ENCODE measurements at places on chromosomes 7 and 10.

- ATAC-seq, result peak; percentile 56
Observed at GRCh38 chr7:27972276-27972675, 208.3 kb downstream of the JAZF1 start.

GRCh38 chr10:114257498-114257897 is 18.4 kb downstream of the VWA2 start:
- no peak for ATAC-seq

DNA sequence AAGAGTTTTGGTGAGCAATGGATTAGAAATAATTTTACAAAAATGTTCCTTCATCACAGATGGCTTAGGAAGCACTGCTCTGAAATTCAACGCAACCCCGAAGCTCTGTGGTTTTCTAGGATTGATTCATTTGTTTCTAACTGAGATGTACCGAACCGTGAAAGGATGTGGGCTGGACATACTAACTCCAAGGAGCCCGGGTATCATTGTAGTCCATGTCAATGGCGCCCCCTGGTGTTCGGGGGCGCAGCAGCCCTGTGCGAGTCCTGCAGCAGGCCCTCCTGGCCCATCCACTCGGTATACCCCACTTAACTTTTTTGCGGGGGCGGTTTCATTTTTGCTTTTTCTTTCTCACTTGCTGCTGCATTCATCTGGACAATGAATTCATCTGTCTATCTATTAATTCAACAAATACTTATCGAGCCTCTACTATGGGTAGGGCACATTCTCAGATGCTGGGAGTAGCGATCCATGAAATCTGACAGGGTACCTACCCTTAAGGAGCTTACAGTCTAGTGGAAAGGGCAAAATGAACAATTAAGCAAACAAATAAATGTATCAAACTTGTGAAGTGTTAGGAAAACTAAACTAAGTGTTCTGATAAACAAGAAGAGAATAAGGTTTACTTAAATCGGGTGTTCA is 25.2 kb upstream of the ITPRID1 start:
- no peak for ATAC-seq

DNA sequence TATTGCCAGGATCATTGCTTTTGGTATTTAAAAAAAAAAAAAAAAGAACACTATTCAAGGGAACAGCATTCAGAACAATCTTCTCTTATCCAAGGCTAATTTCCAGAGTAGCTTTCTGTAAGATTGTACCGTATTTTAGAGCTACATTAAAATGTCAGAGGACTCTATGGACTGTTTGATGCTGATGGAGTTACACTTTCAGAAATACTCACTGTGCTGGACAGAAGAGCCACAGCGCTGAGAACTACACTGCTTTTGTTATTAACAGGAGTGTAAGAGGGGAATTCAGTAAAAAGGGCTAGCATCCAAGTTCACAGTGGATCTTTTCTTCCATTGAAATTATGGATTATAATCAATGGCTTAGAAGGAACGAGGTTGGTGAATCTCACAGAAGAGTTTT is 247.7 kb downstream of the AHR start:
- no peak for ATAC-seq

DNA sequence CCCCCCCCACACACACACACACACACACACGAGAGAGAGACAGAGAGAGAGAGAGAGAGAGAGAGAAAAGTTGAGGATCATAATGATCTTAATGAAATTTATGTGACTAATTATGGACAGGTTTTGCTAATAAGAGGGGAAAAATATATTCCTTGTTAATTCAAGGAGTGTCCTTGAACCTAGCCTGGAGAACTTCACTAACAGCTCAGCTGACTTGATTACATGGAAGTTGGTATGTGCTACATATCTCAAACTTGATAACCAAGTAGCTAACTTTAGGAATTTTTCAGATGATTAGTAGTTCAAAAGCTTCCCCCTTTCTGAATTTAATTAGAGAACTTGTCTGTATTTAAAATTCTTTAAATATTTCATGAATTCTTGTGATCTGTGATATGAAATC is 15.3 kb downstream of the SLF2 start:
- ATAC-seq, result no peak

GRCh38 chr10:33506391-33506790 is 171.9 kb upstream of the NRP1 start:
- no peak for ATAC-seq

DNA sequence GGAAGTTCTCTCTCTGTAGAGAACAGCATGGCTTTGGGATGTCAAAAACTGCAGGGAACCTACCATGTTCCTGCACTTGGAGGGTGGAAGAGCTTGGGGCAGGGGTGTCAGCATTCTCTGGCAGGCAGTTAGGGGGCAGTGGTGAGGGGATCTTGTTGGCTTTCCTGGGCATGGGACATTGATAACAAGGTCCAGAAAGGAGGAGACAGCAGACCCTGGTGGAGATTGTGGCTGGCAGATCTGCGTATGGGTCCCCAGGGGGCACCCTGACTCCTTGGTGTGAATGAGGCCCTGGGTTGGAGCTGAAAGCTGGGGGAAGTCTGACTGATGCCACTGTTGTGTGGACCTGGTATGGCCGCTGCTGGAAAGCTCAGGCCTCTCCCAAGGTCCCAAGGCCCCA is 22.9 kb upstream of the CAMK2B start:
- ATAC-seq, result no peak

DNA sequence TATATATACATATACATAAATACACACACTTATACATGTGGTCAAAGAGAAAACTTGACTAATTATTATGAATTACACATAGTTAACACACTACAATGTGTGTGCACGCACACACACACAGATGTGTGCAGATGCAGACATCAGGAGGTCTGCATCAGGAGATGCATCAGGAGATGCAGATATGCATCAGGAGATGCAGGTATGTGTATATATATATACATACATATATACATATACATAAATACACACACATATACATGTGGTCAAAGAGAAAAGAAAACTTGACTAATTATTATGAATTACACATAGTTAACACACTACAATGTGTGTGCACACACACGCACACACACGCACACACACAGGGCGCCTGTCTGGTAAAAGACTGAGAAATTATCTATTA is 31.3 kb upstream of the MDFIC start:
- no peak for ATAC-seq

- peak; percentile 50 for ATAC-seq
Observed at GRCh38 chr10:8054494-8055407, at the start of gene GATA3. Gene GATA3 (plus strand): TSS chr10:8054688. CDS start chr10:8055656, 968 bp downstream.

DNA sequence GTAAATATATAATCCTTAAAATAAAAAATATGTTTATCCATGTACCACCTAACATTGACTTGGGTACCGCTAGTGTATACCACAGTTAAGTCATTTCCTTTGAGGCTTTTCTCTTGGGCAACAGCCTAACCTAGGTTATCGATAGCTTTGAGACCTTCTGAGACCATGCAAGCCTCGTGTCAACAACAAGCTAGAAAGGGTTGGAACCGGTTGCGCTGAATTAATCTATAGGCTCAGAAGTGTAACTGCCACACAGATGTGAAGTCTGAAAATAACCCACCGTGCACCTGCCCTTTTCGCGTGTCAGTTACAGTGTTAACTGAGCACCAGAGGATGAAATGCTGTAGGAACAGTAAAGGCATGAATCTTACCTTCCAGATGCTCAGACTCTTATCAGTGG is 59.8 kb downstream of the ARID5B start:
- ATAC-seq, result peak; percentile 50

DNA sequence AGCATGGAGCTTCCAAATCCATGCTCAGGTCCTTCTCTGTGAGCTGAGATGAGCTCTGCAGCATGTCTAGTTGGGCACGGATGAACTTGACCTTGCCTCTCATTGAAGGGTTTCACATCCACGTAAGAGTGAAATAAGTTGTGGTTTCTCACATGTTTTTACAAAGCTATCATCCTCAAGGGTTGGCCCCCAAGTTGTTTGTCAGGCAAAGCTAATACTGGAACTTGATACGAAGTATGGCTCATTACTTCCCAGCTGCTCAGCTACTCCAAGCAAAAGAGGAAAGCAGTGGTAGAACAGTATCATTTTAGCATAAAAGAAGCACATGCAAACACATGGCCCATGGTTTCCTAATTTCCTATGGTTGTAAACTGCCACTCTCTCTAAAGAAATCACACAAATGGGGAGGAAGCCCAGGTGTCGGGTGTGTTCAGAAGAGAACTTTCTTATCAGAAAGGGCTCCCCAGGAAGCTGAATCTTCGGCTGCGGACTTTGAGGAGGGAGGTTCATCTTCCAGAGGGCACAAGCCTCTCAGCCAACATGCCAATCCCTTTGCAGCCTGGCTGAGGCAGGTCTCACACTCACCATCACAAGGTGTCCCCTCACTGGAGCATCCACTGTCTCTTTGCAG is 45.3 kb downstream of the PDLIM1 start:
- ATAC-seq, result no peak

DNA sequence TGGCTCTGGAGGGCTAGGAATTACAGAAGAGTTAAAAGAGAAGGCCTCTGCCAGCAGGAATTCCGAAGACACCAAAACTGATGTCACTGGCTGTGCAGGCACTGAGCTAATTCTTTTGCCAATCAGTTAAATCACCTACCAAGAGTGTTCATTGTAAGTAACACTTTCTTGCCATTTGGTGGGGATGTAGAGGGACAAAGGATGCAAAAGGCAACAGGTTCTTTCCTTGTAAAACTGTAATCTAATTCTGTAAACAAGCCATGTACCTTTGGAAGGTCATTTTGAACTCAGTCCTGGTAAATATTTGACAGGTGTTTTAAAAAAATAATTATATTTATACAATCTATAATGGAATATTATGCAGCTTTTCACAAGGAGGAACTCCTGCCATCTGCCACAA is 438.4 kb downstream of the AUTS2 start:
- ATAC-seq, result no peak

GRCh38 chr7:11732207-11732606 is 99.8 kb downstream of the THSD7A start:
- no peak for ATAC-seq
